IMR-90 (cell line): ENCODE measurements at places on chromosomes 1 and 21. TPM values are rescaled to one million over a fixed set of nuclear protein-coding genes. Genes with fewer than 3 reads are reported as not detected.
A peak's percentile ranks its signal among the peaks of the same experiment; 100 is the strongest.

DNA sequence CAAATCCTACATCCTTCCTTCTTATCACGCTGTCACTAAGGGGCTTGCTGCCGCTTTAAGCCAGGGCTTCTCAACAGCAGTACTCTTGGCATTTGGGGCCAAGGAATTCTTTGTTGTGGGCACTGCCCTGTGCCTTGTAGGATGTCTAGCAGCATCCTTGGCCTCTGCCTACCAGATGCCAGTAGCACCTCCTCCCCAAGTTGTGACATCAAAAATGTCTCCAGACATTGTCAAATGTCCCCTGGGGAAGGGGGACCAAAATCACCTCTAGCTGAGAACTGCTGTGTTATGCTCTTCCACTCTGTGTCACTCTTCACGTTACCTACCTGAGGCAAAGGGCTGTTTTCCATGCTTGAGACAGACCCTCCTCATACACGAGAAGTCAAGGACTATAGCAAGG, 400.3 kb upstream of the POU3F1 start:
- H3K4me3 ChIP-seq, result no peak overlapping the region
- DNase-seq, result no peak
- H3K36me3 ChIP-seq, result no peaks in the 10 kb centered on the region
- no peaks in the 10 kb centered on the region for H3K4me1 ChIP-seq
- H3K27me3 ChIP-seq, result no peaks in the 10 kb centered on the region; the same call in 1 of the 2 replicates

- no peaks in the 10 kb centered on the region for H3K27me3 ChIP-seq
- no peak overlapping the region for H3K4me3 ChIP-seq
- peaks cover 12% of the 10 kb centered on the region for H3K4me1 ChIP-seq
- peaks cover 65% of the 10 kb centered on the region for H3K36me3 ChIP-seq
- H3K27ac ChIP-seq, result peak overlapping the region; percentile 40
These were observed 19.2 kb upstream of the EVA1B start for GRCh38 chr1:36342426-36343185.

DNA sequence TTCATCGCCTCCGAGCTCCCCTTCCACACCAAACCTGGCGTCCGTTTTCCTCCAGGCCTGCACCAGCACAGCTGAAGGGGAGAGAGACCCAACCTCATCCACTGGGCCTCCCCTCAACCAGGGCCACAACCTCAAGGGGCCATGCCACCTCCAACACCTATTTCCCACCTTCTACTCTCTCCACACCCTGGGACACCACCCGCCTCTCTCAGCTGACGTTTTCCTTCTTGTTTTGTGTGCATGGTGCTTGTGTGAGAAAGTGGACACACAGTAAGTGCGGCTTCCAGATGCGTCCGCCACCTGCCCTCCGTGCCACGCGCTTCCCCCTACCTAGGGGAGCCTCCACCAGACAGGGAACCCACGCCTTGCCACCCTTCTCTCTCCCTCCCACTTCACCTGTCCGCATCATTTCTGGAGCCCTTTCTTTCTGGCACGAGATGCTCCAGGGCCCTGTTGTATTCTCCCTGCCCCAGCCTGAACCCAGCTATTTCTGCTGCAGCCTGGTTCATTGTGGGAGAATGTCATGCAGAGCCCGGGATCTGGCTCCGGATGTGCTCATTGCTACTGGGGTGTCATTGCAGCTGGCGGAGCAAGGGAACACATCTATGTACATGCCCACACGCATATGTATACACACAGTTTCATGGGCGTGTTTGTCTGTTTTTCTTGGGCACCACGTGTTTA, 1.3 kb upstream of the GNB1 start:
- no peaks in the 10 kb centered on the region for H3K27me3 ChIP-seq
- no peak for DNase-seq
- H3K4me1 ChIP-seq, result peaks cover 11% of the 10 kb centered on the region
- peak overlapping the region; percentile 92 for H3K4me3 ChIP-seq
- peak overlapping the region; percentile 92 for H3K27ac ChIP-seq
- no peaks in the 10 kb centered on the region for H3K36me3 ChIP-seq

GRCh38 chr1:231272880-231273279, 31.9 kb downstream of the GNPAT start:
- no peak overlapping the region for H3K4me3 ChIP-seq
- H3K4me1 ChIP-seq, result no peaks in the 10 kb centered on the region; the same call in 1 of the 2 replicates
- peak; percentile 53 for DNase-seq
- H3K27ac ChIP-seq, result no peak overlapping the region

DNA sequence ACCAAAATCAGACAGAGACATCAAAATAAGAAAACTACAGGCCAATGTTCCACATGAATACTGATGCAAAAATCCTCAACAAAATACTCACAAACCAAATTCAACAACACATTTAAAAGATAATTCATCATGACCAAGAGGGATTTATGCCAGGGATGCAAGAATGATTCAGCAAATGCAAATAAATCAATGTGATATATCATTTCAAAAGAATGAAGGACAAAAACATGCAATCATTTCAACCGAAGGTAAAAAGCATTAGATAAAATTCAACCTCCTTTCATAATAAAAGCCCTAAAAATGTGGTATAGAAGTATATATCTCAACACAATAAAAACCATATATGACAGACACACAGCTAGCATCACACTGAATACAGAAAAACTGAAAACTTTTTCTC, 81.5 kb upstream of the LYPLAL1 start:
- no peak overlapping the region for H3K4me3 ChIP-seq
- H3K27ac ChIP-seq, result no peak overlapping the region
- H3K36me3 ChIP-seq, result no peaks in the 10 kb centered on the region
- H3K27me3 ChIP-seq, result no peaks in the 10 kb centered on the region

DNA sequence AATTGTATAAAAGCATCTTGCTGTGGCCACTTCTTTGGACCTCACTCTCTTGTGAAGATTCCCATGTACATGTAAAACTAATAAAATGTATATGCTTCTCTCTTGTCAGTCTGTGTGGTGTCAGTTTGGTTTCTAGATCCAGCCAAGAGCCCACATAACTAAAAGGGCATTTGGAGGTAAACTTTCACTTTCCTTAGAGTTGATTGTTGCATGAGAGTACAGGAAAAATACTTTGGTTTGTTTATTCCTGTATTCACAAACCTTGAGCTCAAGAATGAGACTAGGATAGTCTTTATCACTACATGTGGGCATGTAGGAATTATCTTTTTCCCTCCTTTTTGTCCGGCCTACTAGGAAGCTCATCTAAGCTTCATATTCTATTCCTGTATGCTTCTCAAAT, 50.9 kb downstream of the KCTD3 start:
- peak; percentile 46 for DNase-seq
- peaks cover 26% of the 10 kb centered on the region for H3K36me3 ChIP-seq
- H3K4me3 ChIP-seq, result no peak overlapping the region
- no peak overlapping the region for H3K27ac ChIP-seq
- no peaks in the 10 kb centered on the region for H3K27me3 ChIP-seq
- H3K4me1 ChIP-seq, result peaks cover 2% of the 10 kb centered on the region; the same call in 1 of the 2 replicates

DNA sequence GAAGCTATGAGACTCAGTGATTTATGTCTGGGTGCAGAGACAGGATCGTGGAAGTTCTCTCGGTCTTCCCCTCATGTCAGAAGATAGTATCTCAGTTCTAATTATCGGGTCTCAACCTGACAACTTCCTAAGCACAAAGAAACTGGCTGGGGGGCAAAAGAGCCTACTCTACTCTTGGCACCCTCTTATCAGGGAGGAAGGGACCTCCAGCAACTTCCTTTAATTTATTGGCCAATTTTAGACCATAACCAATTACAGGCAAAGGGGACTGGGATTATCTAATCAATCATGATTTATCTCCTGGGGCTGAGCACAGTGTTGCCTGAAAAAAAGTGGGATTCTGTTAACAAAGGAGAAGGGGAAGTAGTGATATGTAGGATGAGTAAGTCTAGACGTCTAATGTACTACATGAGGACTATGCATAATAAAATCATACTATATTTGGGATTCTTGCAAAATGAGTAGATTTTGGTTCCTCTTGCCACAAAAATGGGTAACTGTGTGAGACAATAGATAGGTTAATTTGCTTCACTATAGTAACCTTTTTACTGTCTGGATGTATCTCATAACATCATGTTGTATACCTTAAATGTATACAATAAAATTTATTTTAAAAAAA, 98.8 kb downstream of the ZFYVE9 start:
- H3K27ac ChIP-seq, result no peak overlapping the region
- DNase-seq, result no peak
- H3K27me3 ChIP-seq, result no peaks in the 10 kb centered on the region
- no peaks in the 10 kb centered on the region for H3K36me3 ChIP-seq
- H3K4me1 ChIP-seq, result peaks cover 12% of the 10 kb centered on the region
- H3K4me3 ChIP-seq, result no peak overlapping the region

GRCh38 chr1:36834586-36834985, 199.7 kb downstream of the GRIK3 start:
- H3K4me1 ChIP-seq, result no peaks in the 10 kb centered on the region
- no peak overlapping the region for H3K4me3 ChIP-seq
- H3K27ac ChIP-seq, result no peak overlapping the region
- no peaks in the 10 kb centered on the region for H3K27me3 ChIP-seq
- no peak for DNase-seq

DNA sequence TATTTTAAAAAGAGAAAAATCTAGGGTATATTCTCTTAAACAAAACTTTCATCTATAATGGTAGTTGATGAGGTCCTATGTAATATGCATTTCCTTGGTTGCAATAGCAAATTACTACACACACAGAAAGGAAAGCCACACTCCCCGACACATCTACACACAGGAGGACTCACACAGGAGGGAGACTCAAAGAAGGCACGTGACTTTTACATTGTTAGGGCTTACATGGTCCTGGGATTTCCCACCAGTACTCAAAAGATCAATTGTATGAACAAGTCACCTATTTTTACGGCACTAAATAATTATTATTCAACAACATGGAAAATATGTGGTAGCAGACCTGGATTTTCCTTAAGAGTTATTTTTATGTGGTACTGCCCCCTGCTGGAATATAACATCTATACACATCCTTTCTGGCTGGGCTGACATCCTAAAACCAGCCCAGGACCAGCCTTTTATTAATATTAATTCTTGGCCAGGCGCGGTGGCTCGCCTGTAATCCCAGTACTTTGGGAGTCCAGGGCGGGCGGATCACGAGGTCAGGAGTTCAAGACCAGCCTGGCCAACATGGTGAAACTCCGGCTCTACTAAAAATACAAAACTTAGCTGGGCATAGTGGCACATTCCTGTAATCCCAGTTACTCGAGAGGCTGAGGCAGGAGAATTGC, 33.9 kb upstream of the LGALS8 start:
- no peaks in the 10 kb centered on the region for H3K36me3 ChIP-seq
- no peak overlapping the region for H3K27ac ChIP-seq
- H3K4me3 ChIP-seq, result no peak overlapping the region
- H3K4me1 ChIP-seq, result no peaks in the 10 kb centered on the region; the same call in 1 of the 2 replicates

DNA sequence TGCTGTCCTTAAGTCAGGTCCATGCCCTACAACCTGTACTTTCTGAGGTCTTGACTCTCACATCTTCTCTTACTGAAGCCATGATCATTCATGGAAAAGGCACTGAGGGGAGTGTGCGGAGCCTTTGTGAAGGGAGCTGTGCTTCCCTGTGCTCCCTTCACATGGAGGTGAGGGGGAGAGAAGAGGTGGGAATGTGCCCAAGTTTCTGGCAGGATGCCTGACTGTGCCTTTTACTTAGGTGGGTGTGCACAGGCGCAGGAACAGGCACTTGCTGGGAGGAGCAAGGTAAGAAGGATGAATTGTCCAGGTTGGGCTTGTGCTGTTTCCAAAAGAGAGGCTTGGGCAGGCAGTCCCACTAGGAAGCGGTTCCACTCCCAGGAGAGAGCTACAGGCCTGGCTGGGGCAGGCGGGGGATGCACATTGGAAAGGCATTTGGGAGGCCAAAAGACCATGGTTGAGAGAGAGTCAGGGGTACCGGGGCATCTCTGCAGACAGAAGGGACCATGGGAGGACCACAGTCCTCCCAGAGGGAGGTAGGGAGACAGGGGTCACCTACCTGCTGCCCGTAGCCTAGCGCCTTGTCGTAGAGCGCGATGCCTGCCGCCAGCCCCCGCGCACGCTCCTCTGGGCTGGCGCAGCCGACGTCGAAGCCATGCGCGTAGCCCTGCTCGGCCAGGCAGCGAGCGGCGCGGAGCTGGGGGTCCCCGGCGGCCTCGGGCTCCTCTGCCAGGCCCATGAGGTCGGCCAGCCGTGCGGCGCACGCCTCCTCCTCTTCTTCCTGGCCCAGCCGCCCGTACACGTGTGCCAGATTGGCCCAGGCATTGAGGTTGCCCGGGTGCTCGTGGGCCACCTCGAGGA, 853 bp downstream of the TTC22 start:
- DNase-seq, result no peak
- no peaks in the 10 kb centered on the region for H3K36me3 ChIP-seq
- H3K27me3 ChIP-seq, result peaks cover 46% of the 10 kb centered on the region
- H3K27ac ChIP-seq, result no peak overlapping the region
- no peaks in the 10 kb centered on the region; the same call in 1 of the 2 replicates for H3K4me1 ChIP-seq

DNA sequence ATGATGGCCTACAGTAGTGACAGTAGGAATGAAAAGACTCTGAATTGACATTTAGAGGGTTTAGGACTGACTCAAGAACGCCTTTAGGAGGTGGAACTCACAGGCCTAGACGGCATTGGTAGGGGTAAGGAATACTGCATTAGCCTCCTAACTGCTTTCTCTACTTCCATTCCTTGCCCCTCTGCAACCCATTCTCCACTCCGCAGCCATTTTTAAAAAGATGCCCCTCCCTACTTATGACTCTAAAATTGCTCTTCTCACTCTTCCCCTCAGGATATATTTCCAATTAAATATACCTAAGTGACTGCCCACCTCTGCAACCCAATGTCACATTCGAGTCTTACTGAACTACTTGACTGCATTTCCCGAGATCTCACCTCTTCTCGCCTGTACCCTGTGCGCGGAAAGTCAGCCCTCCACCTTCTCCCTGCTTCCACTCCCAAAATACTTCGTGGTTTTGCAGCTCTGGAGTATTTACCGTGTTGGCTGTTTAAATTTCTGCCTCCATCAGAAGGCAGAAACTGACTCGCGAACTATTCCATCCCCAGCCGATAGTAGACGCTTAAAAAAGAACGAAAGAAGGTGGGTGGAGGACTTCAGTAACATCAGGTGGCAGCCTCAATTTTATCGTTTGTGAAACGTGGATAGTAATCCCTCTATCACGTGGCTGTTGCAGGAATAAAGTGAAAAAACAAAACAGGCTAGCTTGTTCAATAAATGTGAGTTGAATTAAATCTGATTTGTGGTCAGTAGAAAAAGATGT, 1.1 kb upstream of the YBX1 start:
- H3K4me1 ChIP-seq, result peaks cover 10% of the 10 kb centered on the region; the same call in 1 of the 2 replicates
- H3K36me3 ChIP-seq, result peaks cover 4% of the 10 kb centered on the region
- no peak for DNase-seq

GRCh38 chr1:43331688-43332087, 5.9 kb upstream of the MPL start:
- no peaks in the 10 kb centered on the region for H3K36me3 ChIP-seq
- H3K4me3 ChIP-seq, result no peak overlapping the region
- H3K27me3 ChIP-seq, result 0 out of 2 replicates have a peak, but pooled peaks cover 1% of the 10 kb centered on the region
- no peak for DNase-seq

The EXOSC10 gene
- 63.5 and 66.0 TPM in 2 replicates for polyA plus RNA-seq

The CORT gene
- polyA plus RNA-seq, result 0.10 and 0.13 TPM in 2 replicates

The OR2T1 gene
- not detected in 2 replicates for polyA plus RNA-seq
